Skeletal muscle cell (primary cell): ENCODE measurements at places on chromosomes 11 and 22.

DNA sequence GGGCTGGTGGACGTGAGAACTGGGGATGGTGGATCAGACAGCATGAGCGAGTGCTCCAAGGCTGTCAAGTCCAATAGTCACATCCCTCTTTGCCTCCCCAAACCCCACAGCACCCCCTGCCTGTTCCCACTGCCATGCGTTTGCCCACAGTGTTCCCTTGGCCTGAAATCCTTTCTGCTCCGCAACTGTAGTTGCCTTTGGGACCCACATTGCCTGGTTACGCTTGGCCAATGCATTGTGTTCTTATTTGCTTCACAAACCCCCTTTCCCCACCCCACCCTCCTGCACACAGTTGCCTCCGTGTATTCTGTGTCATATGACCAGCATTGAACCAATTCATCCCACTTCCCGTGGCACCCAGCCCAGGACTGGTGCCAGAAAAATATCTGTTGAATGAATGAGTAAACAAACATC lies 2.1 kb upstream of the KIAA0930 start:
- DNase-seq, result no peak

GRCh38 chr11:94770563-94771120 lies 2.5 kb downstream of the AMOTL1 start:
- no peak for DNase-seq

DNA sequence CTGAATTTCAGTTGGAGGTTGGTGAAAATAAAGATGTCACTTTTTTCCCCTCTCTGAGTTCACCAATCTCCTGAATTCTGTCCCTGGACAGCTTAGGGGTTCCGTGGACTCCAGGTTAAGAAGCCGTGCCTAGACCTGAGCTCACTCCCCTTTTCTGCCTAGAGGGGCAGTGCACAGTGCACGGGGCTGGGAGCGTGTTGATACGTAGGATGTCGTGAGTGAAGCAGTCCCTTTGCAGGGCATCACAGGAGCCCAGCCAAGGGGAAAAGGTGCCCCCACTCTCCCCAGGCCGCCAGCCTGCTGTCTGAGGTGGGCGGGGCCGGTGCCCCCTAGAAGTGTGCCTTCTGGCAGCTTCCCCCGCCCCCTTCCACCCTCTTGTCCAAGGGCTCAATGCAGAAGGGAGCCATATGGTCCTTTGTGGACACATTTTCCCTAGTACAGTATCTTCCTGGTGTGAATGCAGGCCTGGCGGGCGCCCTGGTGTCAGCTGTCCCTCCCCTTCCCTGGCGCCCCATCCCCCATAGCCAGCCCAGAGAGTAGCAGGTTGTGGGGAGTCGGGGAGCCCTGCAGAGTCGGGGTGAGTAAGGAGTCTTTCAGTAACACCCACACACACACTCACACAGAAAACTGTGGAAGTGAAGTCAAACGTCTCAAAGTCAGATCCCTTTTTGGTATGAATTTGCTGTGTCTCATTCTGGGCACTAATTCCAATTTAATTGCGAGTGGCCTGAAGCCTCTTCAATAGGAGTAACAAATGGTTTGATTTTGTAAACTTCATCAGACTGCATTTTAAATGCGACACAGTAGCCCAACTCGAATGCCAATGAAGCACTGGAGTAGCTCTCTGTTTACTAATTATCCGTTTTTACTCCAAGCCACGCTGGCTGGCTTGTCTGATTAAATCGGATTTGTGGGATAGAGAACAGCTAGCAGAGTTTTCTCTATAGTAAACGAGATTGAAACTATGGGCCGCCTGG lies 67.5 kb upstream of the NNMT start:
- no peak for DNase-seq

- DNase-seq, result no peak
Measured at GRCh38 chr22:41906822-41907221, 8.1 kb downstream of the SHISA8 start.

GRCh38 chr11:30983143-30983542 lies 386.4 kb downstream of the DCDC1 start:
- DNase-seq, result no peak

GRCh38 chr11:129729216-129729615 lies 86.4 kb upstream of the TMEM45B start:
- DNase-seq, result no peak

GRCh38 chr11:110777775-110778174 lies 65.5 kb upstream of the ARHGAP20 start:
- DNase-seq, result no peak

- DNase-seq, result no peak
Measured at GRCh38 chr22:35070451-35071093, 4.6 kb downstream of the ISX start.

GRCh38 chr22:46747646-46748045 lies 9.6 kb upstream of the CERK start:
- no peak for DNase-seq

DNA sequence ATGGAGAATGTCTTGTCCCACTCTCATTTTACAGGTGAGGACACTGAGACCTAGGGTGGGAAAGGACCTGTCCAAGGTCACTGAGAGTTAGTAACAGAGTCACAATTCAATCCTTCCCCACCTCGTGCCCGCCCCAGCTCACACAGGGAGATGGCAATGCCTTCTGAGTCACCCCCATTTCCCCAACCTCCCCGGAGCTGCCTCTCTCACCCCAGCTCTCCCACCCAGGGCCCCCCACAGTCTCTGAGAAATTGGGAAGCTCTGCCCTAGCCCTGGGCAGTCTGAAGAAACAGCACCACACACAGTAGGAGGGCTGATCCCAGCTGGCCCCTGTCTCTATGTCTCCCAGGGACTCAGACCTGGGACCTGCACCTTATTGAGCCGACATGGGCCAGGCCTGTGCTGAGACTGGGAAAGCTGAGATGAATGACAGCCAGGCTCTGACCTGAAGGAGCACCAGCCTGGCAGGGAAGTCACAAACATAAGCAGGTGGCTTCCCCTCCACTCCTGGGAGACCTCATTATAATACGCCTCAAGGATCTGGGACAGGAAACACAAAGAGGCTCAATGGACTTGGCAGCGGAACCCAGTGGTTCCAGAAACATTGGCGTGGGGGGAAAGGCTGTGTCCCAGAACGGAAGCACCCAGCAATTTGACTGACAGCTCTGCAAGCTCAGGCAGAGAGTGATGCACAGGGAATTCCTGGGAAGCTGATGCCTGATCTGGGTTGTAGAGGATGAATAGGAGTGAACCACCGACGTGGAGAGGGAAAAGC lies 51.0 kb downstream of the CD6 start:
- DNase-seq, result no peak

DNA sequence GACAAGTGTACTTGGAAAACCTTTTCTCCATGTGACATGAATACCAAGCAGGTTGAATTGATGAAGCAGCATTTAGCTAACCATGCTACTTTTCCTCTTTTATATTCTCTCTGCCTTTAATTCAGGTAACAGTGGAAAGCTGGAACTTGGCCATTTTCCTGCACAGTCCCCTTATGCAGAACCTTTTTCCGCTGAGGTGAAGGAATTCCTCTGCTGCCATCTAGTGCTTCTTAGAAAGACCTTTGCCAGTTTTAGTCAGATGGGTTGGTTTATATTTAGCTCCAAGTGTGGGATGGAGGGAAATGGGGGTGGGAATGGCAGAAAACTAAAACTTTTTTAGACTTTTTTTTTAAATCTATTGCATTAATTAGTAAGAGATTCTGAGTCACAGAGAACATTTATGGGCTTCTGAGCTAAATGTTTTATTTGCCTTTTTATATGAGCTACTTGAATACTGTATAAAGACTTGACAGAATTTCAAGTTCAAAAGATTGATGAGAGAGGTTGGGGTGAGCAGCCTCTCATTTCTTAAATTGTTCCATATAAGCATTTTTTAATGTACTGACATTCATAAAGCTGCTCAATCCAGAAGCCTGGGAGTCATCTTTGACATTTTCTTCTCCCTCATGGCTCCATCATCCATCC lies 153.9 kb upstream of the ZC3H12C start:
- peak; percentile 53 for DNase-seq

DNA sequence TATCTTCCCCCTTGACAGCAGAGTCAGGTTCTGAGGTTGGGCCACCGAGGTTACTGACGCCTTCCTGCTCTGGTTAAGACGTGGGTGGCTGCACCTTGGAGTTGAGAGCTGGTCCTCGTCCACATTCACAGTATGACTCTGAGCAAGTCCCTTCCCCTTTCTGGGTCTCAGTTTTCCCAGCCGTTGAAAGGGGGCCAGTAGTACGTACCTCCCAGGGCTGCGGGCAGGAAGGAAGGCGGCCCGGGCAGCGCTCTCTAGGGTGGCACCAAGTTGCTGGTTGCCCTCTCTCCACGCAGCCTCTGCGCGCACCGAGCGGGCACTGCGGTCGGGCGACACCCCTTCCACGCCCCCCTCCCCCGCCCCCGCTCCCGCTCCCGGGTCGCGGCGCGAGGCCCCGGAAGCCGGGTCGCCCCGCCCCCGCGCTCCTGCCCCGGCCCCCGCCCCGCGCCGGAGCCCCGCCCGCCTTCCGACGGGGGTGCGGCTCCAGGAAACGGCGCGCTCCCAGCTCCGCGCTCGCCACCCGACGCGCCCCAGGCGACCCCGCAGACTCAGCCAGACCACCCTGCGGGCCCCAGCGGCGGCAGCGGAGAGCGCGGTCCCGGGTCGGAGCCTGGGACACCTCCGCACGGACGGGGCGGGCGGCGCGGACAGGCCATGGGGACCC lies at the start of gene EHBP1L1:
TSS of gene EHBP1L1 (plus strand) at position 486 of the 664 bp plus-strand sequence. CDS start 250 bp downstream, outside the sequence.
- no peak for DNase-seq

DNA sequence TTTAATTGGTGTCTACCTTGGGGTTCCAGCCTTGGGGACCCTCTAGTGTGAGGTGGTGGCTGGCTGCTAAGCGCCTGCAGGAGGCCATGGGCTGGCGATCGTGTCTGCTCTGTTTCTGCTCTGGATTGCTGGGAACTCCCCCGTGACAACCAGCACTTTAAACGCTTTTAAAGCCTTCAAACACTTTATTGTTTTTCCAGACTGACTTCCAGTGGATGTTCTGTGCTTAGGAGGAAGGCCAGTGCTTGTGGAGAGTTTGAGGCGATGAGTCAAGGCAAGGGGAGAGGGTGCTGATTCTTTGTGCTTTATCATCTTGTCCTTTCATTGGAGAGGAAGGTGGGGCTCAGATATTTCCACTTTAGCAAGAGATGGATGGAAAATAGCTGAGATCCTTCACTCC lies 81.6 kb downstream of the FLI1 start:
- no peak for DNase-seq

DNA sequence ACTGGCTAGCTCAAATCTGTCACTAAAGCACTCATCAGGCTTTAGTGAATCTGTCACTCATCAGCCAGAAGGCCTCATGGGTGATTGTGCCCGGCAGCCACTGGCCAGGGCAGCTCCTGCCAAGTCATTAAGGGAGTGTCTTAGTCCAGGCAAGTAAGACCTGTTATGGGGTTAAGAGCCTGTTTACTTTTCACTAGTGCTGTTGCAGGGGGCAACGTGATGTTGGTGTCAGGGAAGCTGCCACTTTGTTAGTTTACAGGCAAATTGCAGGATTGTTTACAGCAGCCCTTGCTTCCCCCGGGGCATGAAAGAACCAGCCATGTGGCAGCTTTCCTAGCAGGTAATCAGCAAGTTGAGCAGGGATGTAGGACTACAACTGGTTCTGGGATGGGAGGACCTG lies 155.6 kb upstream of the NCAM1 start:
- DNase-seq, result no peak

- no peak for DNase-seq
Measured at GRCh38 chr11:74434528-74434927, 32.8 kb downstream of the KCNE3 start.

DNA sequence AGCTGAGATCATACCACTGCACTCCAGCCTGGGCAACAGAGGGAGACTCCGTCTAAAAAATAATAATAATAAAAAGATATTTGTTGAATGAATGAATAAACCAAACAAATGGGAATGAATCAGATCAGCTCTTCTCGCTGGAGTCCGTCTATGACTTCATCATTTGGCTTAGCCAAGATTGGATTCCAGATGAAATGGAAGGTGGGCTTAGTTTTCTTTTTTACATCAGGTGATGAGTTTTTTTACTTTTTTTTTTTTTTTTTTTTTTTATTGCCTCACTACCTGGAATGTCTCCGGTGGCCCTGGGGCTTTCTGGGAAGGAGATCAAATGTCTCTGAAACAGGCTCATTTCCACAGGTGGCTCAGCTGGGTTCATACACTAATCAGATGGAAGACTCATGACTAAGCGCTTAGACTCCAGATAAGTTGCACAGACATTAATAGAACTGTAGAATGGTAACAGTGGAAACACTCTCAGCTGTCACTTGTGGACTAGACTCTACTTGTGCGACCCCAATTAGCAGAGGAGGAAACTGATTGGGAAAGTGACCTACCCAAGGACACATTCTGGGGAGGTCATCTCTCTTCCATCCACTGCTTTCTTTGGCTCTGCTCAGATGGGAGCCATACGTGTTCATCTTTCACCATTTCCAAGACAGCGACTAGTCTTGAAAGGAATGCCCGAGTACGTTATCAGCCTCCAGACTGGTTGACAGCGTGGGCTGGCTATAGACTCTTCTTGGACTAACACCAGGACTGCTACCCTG lies 20.5 kb upstream of the RBFOX2 start:
- DNase-seq, result peak; percentile 41

DNA sequence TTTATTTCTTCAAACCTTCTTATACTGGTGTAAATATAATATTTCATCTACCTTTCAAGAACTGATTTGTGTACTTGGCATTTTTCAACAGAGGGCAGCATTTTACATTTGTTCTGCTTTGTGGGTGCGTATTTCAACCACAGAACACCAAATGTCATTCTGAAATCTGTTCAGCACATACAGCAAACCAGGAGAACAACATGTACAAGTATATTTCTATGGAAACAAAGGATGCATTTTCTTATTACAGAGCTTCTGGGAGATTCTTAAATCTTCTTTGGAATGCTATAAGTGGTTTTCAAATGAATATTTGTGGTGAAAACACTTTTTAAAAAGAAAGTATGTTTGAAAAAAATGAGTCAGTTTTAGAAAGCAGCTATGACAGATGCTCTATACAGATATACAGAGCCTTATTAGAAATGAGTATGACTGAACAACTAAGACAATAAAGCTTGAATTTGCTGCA lies 946.0 kb downstream of the FAM181B start:
- peak; percentile 4 for DNase-seq

DNA sequence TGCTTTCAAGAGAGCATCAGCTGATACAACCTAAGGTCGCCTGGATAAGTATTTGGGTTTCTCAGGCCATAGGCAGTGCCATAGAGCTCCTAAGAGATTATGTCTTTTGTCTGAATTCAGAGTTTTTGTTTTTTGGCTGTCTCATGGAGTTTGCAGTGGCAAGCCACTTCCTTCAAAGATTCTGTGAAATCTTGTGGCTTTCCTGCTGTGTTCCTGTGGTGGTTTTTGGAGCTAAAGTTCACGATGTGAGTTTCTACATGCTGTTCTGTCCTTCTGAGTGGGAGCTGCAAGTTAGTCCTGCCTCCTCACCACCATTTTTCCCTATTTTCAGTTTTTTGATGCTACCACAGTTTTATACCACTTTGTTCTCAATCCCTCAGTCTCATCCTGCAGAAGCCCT lies 111.4 kb downstream of the COMMD9 start:
- no peak for DNase-seq

- peak; percentile 99 for DNase-seq
Measured at GRCh38 chr11:86174101-86175046, 70.2 kb upstream of the EED start.
